NCI-H187 treated with DMSO at 0.1 percent for 48 hours (cell line): ENCODE measurements at places on chromosomes 4 and X.

GRCh38 chr4:162706632-162707031, 460.1 kb downstream of the NAF1 start:
- no peak for DNase-seq

DNA sequence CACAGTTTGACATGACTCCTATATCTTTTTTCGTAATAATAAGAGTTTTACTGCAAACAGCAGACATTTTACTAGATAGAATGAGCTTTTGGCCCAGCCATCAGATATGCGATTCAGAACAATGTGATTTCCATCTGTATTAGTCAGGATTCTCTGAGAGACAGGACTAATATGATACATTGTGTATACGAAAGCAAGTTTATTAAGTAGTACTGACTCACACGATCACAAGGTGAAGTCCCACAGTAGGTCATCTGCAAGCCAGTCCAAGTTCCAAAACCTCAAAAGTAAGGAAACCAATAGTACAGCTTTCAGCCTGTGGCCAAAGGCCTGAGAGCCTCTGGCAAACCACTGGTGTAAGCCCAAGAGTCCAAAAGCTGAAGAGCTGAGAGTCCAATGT, 24.1 kb downstream of the CXCL8 start:
- DNase-seq: no peak

- no peak for DNase-seq
Observed at GRCh38 chr4:172152284-172152683, 339.1 kb downstream of the GALNTL6 start.

GRCh38 chr4:47536966-47537365, 51.9 kb downstream of the ATP10D start:
- DNase-seq: no peak

GRCh38 chr4:187679450-187679849, 316.1 kb upstream of the ZFP42 start:
- no peak for DNase-seq
